ENCODE measurements at places on chromosomes 11 and 22.
A peak's percentile ranks its signal among the peaks of the same experiment; 100 is the strongest.

GRCh38 chr22:35192129-35192918 lies 65.0 kb upstream of the HMGXB4 start:
- no peak for DNase-seq

DNA sequence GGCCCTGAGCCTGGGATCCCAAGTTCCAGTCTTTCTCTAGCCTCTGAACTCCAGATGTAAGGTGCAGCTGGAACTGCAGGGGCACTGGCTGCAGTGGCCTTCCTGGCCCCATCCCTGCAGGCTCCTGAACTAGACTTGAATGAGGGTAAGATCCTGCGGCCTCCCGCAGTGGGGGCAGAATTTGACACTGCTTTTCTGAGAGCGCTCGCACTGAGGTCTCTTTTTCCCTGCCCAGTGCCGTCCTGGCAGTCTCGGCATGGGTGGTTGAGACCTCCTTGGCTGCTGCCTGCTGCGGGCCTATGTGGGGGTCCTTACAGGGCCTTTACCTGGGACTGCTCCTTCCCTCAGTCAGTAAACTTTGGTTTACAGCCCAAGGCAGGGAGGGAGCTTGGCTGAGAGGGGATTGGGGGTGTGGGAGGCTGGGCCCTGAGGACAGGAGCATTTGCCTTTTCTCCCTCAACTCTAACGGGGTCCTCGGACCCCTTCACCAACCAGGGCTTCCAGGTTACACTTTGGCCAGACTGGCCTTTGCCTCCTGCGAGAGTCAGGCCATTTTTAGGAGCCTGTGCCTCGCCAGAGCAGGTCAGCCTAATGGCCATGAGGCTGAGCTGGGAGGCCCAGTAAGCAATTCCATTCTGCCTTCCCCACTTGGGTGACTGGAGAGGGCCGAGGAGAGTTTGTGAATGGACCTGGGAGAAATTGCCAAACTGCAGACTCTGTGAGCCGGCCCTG lies 35.4 kb downstream of the FAM83F start:
- no peak for DNase-seq

- no peak for DNase-seq
Measured at GRCh38 chr11:98234698-98235097, 786.1 kb upstream of the CNTN5 start.

GRCh38 chr22:23431337-23432072 lies 148.6 kb downstream of the IGLL1 start:
- no peak for DNase-seq

DNA sequence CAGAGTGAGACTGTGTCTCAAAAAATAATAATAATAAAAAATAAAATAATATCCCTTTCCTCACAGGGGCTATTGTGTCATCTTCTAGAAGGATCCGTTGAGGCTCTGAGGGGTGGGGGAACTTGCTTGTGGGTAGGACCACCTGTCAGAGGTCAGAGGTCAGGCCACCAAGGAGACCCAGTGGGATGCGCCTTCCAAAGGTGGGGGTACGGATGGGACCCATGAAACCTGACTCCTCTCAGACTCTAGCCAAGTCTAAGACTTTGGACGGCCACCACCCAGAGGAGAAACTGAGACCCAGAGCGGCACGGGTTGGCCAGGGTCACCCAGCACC lies 367 bp upstream of the MMP11 start:
- DNase-seq: no peak

DNA sequence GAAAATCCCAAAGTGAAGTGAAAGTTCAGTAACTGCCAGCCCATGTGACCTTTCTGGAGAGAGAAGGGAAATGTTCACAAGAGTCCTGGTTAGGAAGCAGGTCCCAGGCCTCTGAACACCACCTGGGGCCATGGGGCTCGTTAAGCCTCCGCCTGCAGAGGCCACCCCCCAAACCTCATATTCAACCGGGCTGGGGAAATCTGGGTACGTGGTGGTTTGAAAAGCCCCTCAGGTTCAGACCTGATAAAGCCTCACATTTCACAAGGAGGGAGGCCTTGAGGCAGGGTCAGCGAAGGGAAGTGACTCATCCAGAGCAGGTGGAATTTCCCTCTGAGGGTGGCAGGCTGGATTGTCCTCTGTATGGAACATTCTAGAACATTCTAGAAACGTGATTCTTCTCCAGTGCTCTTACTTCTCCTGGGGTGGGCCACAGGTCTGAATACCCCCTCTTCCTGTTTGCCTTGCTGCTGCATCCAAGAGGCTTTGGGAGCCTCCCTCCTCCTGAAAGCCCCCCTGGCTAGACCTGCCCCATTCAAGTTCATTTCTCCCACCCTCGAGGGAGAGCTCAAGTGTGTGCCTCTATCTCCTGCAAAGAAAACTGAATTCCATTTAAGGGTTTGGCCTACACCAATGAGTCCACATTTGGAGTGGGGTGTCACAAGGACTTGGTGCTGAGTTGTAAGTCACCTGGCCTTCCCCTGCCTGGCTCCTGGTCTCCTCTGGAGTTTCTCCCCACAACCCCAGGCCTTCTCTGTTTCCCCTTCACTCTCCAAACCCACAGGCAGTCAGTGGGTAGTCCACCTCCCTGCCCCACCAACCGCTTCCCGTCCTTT lies 6.3 kb downstream of the FXYD2 start:
- DNase-seq: peak; percentile 52

- DNase-seq: no peak
Measured at GRCh38 chr11:2460540-2461252, 15.9 kb downstream of the KCNQ1 start.

GRCh38 chr11:60119710-60120109 lies 31.2 kb downstream of the MS4A2 start:
- no peak for DNase-seq

DNA sequence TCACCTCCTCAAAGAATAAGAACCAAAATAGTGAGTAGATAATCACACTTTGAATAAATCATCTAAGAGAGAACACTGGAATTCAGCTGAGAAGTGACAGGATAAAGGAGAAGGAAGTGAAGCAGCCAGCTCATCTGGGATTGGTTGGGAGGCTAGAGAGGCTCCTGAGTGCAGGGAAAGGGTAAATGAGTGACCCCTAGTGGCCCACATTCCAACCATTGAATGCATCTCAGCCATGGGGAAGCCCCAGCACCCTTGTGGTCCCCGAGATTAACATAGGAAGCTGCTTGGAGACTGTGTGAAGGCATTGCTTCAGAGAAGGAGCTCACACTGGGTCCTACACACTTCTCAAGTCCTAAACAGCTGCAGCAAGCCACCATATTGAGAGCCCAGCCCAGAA lies 82.3 kb downstream of the JRKL start:
- no peak for DNase-seq

GRCh38 chr11:57637626-57638004 lies 12.1 kb downstream of the YPEL4 start:
- DNase-seq: no peak

Data from stimulated activated CD8-positive, alpha-beta memory T cell treated with anti-CD3 and anti-CD28 coated beads, Interleukin-2, amount 100 ng/mL, for 48 hours (primary cell).